ENCODE measurements at places on chromosomes 5 and 9.

DNA sequence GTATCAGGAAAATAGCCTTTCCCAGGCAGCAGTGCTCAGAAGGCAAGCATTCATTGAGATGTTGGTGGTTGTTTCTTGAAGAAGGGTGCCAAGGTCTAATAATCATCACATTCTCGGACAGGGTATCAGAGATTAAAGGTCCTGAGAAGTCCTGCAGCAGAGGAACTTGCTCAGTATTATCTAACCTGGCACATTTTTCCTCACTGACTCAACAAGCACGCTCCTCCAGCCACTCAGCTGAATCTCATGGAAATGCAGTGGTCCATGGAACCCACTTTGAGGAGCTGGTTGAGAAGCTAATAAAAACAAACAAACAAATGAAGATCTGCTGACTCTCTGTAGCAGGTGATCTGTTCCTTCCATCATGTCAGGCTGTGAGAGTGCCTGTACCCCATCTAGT lies 35.3 kb upstream of the ICE1 start:
- no peak for DNase-seq

DNA sequence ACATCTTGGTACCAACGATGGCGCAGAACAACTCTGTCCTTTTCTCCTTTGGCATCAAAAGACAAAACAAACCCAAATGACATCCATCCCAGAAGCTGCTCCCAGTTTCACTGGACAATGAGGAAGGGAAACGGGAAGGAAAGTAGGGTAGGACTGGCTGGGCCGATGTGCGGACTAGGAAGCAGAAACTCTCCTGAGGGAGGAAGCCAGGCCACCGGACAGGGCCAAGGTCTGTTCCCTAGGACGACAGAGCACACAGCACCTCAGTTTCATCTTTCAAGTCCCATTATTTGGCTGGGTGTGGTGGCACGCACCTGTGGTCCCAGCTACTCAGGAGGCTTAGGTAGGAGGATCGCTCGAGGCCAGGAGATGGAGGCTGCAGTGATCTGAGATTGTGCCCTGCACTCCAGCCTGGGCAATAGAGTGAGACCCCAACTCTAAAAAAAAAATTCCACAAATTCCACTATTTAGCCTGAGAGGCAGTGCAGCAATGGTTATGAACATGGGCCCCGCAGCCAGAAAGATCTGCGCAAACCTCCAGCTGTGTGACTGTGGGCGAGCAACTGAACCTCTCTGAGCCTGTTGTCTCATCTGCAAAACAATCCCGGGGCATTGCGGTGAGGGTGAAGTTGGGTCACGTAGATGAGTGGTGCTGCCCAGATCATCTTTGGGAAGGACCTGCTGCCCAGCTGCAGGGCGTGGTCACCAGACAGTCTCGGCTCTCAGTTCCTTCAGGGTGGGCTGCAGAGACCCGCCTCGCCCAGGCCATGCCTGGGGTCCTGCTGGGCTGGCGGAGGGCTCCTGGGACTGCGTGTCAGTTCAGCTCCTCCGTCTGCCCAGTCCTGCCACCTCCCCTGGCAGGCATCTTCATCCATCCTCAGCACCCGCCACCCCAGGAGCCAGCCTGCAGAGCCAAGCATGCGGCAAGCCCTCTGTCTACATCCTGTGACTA lies 101.2 kb upstream of the RAPGEF1 start:
- no peak for DNase-seq

- no peak for DNase-seq
Observed at GRCh38 chr9:136022731-136023409, 61.7 kb upstream of the UBAC1 start.

DNA sequence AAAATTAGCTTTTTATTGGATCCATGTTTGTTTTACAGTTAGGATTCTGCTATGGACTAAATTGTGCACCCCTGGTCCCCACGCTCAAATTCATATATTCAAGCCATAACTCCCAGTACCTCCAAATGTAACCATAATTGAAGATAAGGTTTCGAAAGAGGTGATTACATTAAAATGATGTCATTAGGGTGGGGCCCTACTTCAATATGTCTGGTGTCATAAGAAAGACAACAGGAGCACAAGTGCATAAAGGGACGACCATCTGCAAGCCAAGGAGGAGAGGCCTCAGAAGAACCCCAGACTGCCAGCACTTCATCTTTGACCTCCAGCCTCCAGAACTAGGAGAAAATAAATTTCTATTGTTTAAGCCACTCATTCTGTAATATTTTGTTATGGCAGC lies 7.4 kb upstream of the HNRNPA0 start:
- DNase-seq = no peak

GRCh38 chr5:6453937-6454560 lies 5.4 kb downstream of the UBE2QL1 start:
- DNase-seq = no peak
